Fibroblast of skin of right quadriceps (primary cell): ENCODE measurements at places on chromosomes 7 and 10.

- DNase-seq: peak; percentile 75
These were observed 804 bp downstream of the C10orf95 start for GRCh38 chr10:102450374-102451104.

- DNase-seq: no peak
These were observed 17.9 kb upstream of the ASZ1 start for GRCh38 chr7:117445206-117445605.

DNA sequence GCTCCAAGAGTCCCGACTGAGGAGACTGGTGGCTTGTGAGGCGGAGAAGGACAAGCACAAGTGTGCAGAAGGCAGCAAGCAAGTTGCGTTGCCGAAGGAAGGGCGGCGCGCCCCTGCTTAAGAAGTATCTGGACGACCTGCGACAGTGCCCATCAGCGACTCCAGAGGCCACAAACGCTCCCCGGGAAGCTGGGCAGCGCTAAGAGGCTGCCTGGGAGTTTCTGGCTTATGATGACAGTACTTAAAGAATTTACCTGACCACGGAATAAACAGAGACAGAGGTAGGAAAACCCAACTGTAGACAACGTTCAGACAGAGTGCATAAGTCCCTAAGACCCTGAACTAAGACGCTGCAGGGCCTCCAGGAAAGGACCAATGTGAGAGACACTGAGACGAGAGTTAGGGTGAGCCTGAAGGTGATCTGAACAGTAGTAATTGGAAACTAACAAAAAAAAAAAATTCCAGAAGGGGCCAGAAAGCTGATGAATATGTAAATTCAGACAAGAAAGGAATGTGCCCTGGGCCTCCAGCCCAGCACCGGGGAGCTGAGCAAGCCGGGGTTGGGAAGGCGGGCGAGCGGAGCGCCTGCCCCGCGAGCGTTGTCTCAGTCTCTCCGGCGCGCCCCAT, 1.0 kb downstream of the OSBPL3 start:
- DNase-seq: peak; percentile 62

- no peak for DNase-seq
These were observed 370.8 kb downstream of the GRID1 start for GRCh38 chr10:85995791-85996190.
